ENCODE measurements at places on chromosomes 12 and 14.

- DNase-seq = no peak
These were observed 20.1 kb downstream of the NOVA1 start for GRCh38 chr14:26577711-26578110.

DNA sequence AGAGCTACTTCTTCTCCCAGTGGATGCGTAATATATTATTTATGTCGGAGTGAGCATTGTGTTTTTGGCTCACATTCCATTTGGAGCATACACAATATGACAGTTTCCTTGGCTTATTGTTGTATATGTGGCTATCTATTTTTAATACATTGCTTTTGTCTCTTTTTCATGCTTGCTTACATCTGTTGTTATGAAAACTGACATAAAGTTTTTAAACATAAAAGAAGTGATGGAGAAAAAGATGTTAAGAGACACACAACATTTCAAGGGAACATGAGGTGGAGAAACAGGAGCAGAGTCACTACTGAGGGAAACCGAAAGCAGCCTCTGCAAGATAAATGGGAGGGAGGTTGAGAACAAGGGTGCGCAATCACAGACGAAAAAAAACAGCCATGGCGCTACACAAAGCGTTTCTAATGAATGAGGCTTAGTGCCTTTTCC is 228.4 kb upstream of the NPAS3 start:
- no peak for DNase-seq

GRCh38 chr12:93297536-93297935 is 80.2 kb upstream of the NUDT4 start:
- no peak for DNase-seq

GRCh38 chr14:70709726-70710382 is 68.1 kb downstream of the TTC9 start:
- no peak for DNase-seq

- DNase-seq = no peak
These were observed 904 bp upstream of the PAPOLA start for GRCh38 chr14:96501217-96501739.

DNA sequence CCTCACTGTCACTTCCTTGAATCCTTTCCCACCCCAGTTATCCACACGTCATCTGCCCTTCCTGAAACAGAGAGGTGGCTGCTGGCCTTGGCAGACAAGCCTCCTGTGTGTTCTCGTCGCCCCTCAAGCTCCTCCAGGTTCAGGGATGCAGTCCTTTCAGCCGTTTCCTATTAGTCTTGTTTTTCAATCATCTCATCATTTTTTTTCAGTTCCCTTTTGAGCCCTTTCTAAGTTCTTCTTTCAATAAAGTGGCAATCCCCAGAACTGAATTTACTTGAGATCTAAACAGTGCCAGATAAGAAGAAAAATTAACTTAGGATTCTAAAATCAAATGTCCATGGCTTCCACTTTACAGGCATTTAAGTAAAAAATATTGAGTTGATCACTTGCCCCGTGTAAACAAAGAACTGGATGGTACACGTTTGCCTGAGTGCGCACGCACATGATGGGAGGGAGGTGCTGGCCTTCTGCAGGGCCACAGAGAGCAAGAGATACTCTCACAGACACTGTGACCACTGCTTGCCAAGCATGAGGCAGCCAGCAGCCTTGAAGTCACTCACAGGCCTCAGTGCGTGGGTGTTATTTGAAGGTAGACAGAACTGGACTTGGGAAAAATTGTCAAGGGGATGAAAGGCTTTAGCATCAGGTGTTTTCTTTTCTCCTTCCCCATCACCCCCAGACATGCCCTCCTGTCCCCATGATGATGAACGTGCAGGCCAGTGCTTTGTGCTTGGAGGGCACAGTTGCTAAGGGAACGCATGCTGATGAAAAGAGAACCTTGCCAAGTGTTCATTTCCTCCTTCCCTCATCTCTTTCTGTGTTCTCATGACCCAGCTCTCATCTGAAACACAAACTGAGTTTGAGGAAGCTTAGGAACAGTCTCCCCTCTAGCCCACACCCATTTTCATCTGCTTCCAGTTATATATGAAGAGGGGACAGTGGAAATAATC is 408.3 kb downstream of the EGLN3 start:
- DNase-seq = no peak

DNA sequence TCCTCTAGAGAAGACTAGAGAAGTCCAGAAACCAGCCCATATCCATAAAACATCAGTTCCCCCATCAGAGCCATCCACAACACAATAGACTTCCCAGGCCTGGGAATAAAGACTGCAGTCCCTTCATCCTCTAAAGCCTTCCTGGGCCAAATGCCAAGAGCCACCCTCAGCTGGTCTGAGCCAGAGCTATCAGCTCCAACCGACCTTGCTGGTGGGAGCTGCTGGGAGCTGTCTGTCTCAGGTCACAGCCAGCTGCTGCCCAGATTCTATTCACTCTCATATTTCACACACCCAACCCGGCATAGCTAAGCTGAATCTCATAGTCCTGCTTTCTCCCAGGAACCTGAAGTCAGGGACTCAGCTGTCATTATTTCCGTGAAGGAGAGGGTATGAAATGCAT is 10.9 kb upstream of the TFCP2 start:
- DNase-seq = no peak

GRCh38 chr14:98130691-98131090 is 1141.3 kb downstream of the BCL11B start:
- DNase-seq = no peak

DNA sequence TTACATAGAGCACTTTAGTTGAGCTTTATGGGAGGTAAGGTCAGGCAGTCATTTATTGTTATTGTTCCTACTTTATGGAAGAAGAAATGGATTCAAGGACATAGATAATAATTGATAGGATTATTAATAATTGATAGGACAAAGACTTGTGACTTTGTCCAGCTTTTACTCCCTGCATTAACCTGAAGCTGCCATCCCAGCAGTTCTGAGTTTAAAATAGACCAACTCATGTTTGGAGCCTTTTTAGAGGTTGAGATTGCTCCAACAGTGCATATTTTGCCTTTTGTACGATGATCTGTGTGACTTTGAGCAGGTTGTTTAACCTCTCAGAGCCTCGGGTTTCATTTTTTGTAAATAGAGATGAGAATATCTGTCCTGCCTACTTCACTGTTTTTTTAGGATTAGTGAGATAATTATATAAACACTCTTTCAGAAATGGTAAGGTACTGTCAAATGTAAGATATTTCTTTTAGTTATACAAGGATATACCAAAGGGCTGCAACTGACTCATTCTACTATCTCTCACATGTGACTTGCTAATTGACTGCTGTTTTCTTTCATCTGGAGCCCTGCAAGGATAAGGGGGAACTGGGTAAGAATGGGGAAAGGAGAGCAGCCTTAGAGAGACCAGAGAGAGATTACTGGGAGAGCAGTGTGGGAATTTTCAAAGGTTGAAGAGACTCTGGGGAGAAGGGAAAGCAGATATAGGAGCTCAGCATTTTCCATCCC is 15.3 kb downstream of the WDR20 start:
- DNase-seq = no peak

- DNase-seq = no peak
These were observed 19.3 kb downstream of the CPNE8 start for GRCh38 chr12:38886064-38886463.

DNA sequence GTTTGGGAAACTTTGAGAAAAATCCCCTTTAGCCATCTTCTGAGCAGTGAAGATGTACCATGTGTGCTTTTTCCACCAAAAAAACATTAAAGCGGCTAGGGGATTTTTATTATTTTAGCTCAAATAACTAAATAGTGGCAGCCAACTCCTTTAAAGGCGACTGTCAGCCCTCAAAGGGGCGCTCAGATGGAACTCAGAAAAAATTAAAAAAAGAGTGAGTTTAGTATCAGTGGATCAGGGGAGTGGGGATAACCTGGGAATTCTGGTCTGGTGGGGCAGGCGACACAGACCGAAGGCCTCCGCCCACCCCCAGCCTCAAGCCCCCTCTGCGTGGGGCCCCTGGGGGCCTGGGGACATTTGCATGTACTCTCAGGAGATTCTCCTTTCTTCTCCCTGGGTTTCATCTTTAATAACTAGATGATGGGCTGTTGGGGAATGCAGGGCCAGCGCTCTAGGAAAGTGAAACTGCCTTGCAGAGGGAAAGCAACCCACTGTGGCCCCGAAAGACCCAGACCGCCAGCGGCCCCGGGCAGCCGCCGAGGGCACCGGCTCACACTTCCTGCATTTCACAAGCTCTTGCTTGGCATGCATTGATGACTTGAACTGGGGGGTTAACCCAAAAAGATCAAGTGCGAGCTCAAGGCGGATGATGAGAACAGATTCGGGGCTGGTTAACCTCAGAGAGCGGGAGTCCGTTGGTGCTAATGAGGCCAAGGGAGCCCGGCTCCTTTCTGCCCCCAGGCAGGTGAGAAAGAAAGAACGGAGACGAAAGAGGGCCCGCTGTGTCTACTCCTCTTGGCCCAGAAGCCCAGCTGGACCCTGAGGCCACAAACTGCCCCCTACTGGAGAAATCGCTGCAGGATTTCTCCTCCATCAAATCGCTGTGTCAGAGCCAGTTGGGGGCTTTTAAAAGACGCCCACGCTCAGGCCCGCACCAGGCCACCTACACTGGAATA is 7.3 kb upstream of the BATF start:
- DNase-seq = no peak

GRCh38 chr12:48061938-48062719 is 43.8 kb downstream of the SENP1 start:
- DNase-seq = no peak

DNA sequence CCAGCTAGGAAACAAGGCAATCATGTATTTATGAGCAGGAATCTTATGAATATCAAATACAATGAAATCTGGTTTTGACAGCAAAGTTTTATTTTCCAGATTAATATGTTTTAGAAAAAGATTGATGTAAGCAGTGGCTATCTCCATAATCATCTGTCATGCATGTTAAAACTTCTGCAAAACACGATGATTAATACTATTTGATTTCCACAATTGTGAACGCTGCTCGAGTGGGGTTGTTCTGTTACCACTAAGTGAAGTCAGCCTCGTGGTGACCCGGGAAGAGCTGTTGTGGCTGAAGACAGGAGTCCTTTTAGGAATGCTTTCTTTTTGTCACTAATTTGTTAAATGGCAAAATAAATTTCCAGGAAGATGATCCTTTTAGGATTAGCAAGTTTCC is 9.4 kb downstream of the CFAP251 start:
- DNase-seq = no peak

DNA sequence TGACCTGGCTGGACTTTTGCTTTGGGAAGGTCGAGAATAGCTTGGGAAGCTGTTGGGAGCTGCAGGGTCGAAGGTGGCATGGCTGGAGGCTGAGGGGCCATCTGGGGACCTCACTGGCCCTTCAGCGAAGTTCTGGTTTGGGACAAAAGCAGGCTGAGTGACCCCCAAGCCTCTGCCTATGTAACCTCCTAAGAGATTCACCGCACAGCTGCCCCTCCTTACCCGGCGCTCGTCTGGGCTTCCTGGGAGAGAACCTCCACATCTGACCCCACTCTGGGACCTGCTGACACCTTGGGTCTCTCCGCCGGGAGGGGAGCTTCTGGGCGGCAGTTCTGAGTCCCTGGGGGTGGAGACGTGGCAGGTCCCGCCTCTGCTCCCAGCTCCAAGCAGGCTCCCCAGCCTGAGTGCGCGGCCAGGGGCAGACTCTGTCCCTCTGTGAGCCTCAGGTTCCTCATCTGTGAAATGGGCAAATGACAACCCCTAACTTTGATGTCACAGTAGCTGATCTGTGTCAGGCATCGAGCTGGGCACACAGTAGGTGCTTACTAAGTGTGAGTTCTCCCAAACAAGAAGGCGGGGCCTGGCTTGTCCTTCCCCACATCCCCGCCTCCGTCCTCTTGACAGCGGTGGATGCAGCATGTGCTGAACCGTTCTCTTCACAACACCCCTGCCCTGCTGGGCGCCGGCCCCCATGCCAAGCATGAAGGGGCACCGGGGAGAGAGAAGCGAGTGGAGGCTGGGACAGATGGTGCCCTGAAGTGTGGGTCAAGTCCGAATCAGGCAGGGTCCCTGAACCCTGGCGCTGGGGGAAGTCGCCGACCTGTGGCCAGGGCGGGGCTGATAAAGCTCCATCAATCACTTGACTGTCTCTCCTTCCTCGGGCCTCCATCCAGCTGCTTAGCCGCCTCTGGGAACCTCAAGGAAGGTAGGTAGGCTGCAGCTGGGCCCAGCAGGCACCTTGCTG is 3.8 kb downstream of the EXOC3L4 start:
- no peak for DNase-seq

- DNase-seq = no peak
These were observed 6.7 kb upstream of the KRT75 start for GRCh38 chr12:52440821-52441319.

DNA sequence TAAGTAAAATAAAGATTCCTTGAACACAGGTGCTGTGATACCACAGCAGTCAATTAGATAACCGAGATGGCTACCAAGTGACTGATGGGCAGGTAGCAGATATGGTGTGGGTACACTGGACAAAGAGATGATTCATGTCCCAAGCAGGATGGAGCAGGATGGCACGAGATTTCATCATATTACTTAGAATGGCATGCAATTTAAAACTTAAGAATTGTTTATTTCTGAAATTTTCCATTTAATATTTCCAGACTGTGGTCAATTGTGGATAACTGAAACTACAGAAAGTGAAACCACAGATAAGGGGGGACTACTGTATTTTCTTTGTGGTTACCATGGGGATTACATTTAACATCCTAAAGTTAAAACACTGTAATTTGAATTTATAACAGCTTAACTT is 7.5 kb upstream of the ZFP36L1 start:
- no peak for DNase-seq

DNA sequence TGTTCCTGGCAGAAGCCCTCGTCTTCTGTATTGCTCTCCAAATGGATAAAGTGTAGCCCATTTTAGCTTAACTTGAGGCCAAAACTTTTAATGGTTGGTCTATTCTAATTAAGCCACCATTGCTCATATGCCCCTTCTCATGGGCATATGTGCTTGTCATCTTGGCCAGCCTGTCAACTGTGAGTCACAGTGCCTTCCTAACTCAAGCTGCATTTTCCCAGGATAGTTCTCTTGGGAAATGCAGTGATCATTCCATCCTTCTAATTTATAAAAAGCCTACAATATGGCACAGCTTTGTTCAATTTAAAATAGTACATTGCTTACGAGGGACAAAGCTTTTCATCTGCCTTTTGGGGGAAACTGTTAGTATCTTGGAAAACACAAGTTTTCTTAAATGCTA is 6.6 kb downstream of the PTHLH start:
- no peak for DNase-seq

DNA sequence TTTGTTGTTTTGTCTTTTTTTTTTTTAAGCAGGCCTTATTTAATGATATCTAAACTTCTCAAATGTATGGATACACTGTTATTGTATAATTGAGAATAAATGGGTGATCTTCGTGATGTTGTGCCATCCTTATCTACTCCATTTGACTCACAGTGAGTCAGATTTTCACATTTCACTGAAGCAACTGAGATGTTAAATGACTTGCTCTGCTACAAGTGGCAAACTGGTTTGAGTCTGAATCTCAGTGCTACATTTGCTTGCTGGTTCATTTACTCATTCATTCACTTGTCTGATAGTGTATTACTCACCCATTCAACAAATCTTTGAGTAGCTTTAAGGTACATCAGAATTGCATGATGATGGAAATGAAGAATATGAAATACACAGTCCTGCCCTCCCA is 2.6 kb downstream of the KIAA0586 start:
- no peak for DNase-seq

DNA sequence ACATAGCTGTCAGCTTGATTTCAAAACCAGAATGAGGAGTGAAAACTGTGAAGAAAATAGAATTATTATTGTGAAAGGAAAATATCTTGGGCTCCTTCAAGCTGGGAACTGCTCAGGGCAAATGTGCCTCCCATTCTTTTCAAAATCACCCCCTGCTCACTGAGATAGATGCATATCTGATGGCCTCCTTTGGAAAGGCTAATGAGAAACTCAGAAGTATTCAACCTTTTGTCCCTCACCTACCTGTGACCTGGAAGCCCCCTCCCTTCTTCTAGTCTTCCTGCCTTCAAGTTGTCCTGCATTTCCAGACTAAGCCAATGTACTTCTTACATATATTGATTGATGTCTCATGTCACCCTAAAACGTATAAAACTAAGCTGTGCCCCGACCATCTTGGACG is 81.1 kb upstream of the C14orf132 start:
- no peak for DNase-seq

Data from GM19239 (cell line).